Sigmoid colon (tissue), 7 donors: ENCODE measurements at places on chromosomes 6 and 20. TPM values are rescaled to one million over a fixed set of nuclear protein-coding genes. Genes with fewer than 3 reads are reported as not detected.

- peaks cover 5% of the 10 kb centered on the region for H3K4me1 ChIP-seq
- no peak overlapping the region for H3K27ac ChIP-seq
- H3K4me3 ChIP-seq, result no peak overlapping the region
- H3K27me3 ChIP-seq, result no peaks in the 10 kb centered on the region
- no peaks in the 10 kb centered on the region for H3K36me3 ChIP-seq
Measured at GRCh38 chr20:51269671-51270070, 246.8 kb upstream of the KCNG1 start.

- H3K4me1 ChIP-seq, result peaks cover 6% of the 10 kb centered on the region
- peaks cover 3% of the 10 kb centered on the region for H3K27me3 ChIP-seq
- peak; percentile 76 for DNase-seq
- peak within 1 kb of the TSS; percentile 38 for H3K27ac ChIP-seq
- peak within 1 kb of the TSS; percentile 67 for H3K4me3 ChIP-seq
- H3K36me3 ChIP-seq, result no peaks in the 10 kb centered on the region
Measured at GRCh38 chr20:46512943-46513844, at the start of gene ZNF334. Gene ZNF334 (minus strand): TSS chr20:46513559. CDS start chr20:46512102, 1,457 bp downstream.

WASF1 gene
- 10.2 TPM for total RNA-seq

CNKSR3 gene
- 15.8 TPM for total RNA-seq

GRCh38 chr6:16822975-16823717 lies 61.9 kb upstream of the ATXN1 start:
- H3K36me3 ChIP-seq, result no peaks in the 10 kb centered on the region
- no peak overlapping the region for H3K27ac ChIP-seq
- no peak for DNase-seq

DNA sequence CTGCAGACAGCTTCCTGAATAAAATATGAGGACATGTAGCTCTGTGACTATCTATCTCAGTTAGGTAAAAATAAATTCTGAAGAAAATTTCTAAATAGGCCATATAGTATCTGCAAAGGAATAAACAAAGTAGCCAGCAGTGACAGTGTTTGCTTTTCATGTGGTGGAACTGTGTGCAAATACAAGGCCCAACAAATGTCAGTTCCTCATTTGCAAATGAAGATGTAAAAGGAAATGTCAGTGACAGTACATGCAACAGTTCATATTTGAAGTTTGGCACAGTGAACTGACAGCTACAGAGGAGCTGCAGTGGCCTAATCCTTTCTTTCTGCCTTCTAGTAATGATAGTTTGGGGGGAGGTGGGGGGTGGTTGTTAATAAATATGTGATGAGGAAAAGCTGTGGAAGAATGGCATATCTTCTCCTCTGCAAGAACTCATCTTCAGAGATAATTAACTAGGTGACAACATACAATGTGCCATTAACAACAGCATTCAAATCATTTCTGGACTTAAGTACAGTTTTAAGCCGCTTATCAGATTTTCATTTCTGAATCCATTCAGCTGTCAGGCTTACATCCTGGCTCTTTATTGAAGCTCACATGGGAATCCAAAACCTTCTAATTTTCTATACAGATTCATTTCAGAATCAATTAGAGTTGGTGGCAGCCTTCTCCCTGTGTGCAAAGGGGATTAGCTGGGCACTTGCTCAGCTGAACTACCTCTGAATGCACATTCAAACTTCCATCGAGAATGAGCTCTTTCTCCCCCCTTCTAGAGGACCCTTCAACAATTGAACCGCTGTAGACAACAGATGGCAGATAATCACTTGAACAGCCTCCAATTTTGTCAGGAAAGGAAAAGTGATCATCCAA lies 1059.0 kb upstream of the EPHA7 start:
- no peak for DNase-seq
- H3K4me3 ChIP-seq, result no peak overlapping the region
- no peaks in the 10 kb centered on the region for H3K27me3 ChIP-seq
- H3K4me1 ChIP-seq, result no peaks in the 10 kb centered on the region

GRCh38 chr6:161480421-161481155 lies 206.7 kb upstream of the AGPAT4 start:
- no peak overlapping the region for H3K4me3 ChIP-seq
- no peaks in the 10 kb centered on the region for H3K4me1 ChIP-seq
- DNase-seq, result no peak
- no peaks in the 10 kb centered on the region for H3K27me3 ChIP-seq
- H3K27ac ChIP-seq, result no peak overlapping the region
- H3K36me3 ChIP-seq, result no peaks in the 10 kb centered on the region

GMPR gene
- 15.0 TPM for total RNA-seq

RAET1L gene
- total RNA-seq, result not detected

DNA sequence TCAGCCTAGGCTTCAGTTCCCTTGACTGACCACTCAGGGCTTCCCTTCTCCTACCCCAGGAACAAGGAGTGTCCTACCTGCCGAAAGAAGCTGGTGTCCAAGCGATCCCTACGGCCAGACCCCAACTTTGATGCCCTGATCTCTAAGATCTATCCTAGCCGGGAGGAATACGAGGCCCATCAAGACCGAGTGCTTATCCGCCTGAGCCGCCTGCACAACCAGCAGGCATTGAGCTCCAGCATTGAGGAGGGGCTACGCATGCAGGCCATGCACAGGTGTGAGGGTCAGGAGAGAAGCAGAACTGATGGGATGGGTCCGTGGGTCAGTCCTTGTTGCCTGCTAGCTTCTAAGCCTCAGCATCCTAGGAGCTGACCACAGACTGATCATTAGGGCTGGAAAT lies 1.6 kb downstream of the RING1 start:
- H3K27ac ChIP-seq, result no peak overlapping the region
- peaks cover 42% of the 10 kb centered on the region for H3K4me1 ChIP-seq
- DNase-seq, result no peak
- H3K36me3 ChIP-seq, result peaks cover 5% of the 10 kb centered on the region
- no peaks in the 10 kb centered on the region for H3K27me3 ChIP-seq

DNA sequence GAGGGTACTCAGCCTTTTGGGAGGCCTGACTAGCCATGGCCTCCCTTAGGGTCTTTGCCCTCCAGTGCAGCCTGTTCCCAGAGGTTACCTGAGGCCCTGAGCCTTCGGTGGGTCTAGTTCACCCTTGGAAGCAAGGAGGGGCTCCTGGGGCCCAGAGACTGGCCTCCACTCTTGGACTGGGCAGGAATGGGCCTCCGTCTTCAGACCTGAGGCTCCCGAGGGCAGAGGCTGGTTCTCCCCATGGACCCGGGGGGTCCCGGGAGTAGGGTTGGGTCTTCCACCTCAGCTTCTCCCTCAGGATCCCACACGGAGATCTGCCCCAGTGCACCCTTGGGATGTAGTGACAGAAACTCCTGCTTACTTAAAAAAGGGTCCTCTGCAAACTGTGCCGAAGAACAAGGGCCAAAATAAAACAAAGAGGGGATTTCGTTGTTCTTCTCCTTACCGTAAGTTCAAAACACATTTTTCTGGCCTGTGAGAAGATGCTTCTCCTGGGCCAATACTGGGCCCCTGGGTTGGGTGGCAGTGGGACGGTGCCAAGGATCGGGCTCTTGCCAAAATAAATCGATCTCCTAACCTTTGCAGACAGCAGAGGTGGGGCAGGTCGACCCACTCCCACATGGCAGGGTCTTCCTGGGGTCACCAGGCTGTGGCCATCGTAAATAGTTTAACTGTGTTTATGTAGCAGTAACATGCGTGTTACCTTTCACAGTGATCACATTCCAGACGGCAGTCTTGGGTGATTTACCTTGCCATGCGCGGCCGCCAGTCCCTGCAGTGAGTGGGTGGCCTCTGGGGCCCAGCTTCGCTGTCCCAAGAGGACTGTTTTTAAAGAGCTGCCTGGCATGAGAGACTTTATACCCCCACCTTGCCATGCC lies 151.8 kb downstream of the VEGFA start:
- H3K36me3 ChIP-seq, result no peaks in the 10 kb centered on the region
- H3K4me1 ChIP-seq, result no peaks in the 10 kb centered on the region
- no peak overlapping the region for H3K27ac ChIP-seq
